Right forelimb (tissue), 1 donor: ENCODE measurements at places on chromosomes 2 and 18.

DNA sequence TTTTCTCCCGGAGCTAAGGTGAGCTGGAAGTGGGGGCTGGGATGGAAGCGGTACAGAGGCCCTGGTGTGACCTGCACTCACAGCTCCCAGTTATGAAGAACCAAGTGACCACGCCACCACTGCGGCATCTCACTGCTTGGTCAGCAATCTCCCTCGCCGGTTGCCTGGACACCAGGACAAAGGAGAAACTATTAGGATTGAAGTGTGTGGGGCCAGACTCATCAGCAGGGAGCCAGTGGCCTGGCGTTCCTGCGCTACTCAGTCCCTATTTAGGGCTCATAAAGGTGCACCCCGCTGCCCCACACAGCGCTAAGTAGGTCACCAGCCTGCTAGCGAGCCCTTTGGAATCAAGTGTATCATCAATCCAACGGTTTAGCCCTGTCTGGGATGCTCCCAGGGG, 82.9 kb downstream of the ZCCHC2 start:
- no peak for DNase-seq

DNA sequence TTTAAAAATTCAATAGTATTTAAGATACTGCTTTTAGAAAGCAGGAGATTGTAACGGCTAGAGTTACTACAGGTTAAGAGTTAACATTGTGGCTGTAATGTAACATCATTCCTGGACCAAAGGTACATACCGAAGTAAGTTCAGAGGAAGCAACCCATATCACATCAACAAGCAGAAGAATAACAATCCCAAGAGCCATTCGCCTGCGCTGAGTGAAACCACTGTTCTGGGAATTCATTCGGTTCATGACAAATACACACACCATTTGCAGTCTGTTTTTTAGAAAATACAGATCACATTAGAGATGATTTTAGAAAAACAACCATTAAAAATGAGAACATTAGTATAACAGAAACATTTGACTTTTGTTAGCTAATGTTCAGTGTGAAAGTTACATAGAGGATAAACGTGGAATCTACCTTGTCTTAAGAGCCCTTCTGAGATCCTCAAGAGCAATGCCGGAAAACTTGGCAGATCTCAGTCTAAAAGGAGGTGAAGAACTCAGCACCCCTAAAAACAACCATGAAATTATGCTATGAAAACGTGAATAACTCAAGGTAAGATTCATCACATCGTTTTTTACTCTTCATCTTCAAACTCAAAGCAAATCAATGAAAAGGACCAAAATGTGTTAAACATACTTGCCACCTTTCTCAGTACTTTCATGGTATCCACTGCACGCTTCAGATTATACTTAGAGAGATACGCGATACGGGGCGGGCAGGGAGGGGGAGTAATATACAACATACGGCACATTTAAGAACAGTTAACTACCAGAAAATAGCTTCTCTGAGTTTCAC, 1.2 kb downstream of the SLC35F5 start:
- DNase-seq: no peak

DNA sequence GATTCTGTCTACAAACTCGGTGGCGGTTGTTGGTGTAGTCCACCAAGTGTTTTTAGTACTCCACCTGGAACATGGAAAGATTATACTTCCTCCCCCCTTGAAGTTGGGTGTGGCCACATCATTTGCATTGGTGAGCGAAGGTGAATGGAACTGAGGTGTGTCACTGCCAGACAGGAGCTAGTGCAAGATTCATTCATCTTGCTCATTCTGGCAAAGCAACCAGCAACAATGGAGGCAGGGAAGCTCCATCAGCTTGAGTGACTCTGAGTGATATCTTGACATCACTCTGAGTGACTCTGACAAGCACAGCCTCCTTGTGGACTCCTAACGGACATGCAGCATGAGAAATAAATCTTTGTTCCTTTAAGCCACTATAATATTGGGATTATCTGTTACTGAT, 54.7 kb upstream of the SLC1A4 start:
- no peak for DNase-seq

DNA sequence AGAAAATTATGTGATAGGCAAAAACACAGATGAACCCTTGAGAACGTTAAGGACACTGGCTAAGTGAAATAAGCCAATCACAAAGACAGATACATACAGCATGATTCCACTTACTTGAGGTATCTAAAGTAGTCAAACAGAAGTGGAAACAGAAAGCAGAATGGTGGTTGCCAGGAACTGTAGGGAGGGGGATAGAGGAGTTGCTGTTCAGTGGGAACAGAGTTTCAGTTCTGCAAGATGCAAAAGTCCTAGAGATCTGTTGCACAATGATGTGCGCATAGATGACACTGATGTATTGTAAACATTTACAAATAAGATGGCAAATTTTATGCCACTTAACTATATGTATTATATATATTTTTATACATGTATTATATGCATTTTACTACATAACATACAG, 59.7 kb downstream of the POLE4 start:
- DNase-seq: no peak

DNA sequence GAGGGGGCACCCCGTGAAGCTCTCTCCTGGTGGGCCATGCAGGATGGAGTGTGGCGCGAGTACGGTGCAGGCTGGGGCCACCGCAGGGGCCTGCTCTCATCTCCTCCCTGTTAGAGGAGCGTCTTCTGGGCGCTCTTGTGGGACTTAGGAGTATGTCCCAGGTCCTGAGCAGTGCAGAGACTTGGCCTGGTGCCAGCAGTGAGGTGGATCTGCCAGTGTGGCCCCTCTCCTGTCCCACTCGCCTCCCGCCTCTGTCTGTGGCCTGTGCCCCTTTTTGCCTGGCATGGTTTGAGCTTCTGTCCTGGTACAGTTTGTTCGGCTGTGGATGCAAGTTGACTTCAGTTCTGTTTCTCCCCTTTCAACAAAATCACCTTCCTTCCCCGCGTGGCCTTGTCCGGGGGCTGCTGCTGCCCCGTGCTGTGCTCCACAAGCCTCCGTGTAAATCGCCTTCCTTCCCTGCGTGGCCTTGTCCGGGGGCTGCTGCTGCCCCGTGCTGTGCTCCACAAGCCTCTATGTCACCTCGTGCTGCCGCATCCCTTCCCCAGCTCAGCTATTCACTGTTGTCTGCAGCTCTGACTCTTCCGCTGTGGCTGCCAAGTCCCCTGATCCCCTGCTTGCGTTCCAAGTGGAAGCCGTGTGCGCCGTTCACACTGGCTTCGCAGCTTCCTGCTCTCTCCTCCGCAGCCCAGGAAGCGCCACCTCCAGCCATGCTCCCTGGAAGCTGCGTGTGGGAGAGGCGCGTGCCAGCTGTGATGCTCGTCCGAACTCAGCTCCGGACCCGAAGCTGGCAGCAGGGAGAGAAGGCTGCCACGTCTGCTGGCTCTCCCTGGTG, 13.7 kb downstream of the LDLRAD4 start:
- DNase-seq: peak; percentile 52

GRCh38 chr2:65813631-65814173, 381.3 kb upstream of the SPRED2 start:
- no peak for DNase-seq

DNA sequence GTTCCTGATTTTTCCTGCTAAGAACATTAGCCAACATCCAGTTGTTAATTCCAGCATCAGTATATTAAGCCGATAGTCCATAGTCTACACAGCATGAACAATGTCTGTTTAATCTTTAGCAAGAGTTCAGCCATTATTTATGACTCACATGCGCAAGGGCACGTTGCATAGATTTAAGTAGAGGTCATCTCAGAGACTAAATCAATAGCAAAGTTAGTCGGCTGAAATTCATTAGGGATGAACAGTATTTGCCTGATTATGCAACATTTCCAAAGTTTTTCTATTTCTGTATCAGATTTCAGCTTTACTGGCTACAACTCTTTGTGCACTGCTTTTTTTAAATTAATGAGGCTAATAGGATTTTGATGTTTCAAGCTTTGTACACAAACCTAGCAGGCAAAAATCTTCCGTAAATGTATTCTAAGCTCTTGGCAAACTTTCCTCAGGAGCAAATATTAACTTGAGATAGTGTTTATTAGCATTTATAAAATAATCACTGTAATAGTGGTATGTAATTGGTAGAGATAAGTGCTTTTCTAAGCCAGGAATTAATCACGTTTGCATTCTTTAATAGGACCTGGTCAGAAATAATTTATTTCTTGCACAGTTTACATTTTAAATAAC, 578.7 kb upstream of the ID2 start:
- no peak for DNase-seq

GRCh38 chr2:82814146-82814545, 1644.9 kb downstream of the SUCLG1 start:
- DNase-seq: no peak

DNA sequence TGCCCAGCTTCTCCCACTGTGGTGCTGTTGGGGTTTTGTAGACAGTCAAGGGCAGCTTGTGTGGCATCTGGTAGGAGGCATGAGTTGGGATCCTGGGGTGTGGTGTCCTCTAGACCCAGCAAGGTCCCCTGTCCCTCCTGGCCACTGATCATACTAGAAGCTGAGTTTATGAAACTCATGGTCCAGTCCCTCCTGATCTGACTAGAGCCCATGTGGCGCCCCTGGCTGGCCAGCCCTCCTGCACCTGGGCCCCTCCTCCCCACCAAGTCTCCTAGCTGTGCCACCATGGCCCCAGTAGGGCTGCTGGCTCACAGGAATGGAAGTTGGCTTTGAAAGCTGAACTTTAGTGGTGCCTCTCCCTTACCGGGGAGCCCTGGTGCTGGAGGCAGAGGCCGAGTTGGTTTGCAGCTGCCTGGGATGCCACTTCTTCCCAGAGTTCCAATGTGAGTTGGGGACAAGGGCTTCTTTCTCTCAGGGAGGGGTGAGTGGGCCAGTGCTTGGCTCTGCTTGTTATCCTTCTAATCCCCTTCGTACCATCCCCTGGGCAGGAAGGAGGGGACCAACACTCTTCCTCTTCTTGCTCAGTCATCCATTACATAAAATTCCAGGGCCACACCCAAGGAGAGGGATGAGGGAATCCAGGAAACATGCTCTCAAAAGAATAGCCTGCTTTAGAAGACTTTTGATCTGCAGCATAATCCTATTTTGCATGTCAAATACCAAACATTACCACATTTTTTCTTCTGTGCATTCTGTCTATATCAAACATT, 37.5 kb upstream of the HAAO start:
- no peak for DNase-seq

DNA sequence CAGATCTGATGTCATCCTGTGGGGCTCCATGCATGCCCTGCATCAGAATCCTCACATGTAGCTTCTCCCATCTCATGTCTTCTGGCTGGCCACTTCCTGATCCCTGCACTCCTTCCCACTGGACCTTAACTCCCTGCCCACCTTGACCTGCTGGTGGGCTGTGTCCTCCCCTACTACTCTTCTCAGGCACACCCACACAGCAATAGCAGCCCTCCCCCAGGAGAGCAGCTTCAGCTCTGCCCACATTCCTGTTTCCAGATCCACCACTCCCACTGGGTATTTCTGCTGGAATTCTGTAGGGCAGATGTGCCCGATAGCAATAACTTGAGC, 137.0 kb upstream of the HS6ST1 start:
- peak; percentile 25 for DNase-seq

GRCh38 chr2:234405462-234405861, 91.4 kb downstream of the ARL4C start:
- no peak for DNase-seq

DNA sequence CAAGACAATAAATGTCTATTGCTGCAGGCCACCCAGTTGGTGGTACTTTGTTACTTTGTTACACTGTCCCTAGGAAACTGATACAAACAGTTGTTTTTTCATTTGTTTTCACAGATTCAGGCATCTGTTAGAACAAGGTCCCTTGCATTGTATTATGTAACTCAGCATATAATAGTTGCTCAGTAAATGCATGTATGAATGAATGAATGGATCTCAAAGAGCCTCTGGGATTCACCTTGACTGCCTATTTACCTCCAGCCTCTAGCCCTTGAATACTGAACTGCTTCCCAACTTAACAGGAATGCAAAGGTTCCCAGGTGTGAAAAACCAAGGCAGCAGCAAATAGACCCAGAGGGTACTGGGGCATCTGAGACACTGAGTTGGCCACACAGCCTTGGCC, 27.4 kb upstream of the NEB start:
- no peak for DNase-seq

GRCh38 chr18:3460823-3461398, 10.9 kb downstream of the TGIF1 start:
- DNase-seq: no peak

- no peak for DNase-seq
Measured at GRCh38 chr2:6973895-6974545, 56.8 kb downstream of the RNF144A start.

DNA sequence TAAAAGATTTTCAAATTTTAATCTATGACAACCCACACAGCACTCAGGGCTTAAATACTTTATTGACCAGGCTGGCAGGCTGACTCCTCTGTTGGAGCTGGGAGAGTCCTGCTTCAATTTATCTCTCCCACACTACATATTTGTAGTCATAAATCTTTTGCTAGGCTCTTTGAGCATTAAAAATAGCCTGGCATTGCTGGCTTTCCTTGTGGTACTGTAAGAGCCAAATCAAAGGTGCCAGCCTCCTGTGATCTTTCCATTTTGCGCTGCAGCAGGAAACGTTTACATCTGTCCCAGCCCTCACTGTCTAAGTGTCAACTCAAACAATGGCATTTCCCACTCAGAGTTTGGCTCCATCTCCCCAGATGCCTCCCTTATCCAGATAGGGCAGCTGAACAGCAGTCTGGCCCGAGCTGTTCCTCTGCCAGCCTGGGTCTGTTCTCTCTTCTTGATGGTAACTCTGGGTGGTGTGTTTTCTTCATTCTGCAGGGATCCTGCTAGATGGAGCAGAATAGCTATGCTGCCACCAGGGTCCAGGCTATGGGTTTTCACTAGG, 62.1 kb downstream of the LRRTM1 start:
- DNase-seq: no peak

DNA sequence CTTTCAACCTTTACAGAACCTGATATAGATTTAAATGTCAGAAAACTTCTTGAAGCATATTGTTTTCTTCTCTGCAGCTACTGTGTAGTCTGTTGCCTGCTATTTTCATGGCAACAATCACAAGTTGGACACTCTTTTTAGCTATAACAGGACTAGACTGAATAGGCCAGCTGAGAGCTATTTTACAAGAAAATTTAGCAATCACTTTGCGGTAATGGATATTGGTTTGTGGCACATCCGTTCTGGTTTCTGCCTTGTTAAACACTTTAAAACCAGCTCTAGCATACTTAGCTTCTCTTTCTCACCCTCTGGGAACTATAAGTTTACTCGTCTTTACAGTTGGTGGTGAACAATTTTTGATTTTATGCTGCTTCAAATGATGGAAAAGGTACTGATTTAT, 125.7 kb downstream of the MAP2 start:
- no peak for DNase-seq

DNA sequence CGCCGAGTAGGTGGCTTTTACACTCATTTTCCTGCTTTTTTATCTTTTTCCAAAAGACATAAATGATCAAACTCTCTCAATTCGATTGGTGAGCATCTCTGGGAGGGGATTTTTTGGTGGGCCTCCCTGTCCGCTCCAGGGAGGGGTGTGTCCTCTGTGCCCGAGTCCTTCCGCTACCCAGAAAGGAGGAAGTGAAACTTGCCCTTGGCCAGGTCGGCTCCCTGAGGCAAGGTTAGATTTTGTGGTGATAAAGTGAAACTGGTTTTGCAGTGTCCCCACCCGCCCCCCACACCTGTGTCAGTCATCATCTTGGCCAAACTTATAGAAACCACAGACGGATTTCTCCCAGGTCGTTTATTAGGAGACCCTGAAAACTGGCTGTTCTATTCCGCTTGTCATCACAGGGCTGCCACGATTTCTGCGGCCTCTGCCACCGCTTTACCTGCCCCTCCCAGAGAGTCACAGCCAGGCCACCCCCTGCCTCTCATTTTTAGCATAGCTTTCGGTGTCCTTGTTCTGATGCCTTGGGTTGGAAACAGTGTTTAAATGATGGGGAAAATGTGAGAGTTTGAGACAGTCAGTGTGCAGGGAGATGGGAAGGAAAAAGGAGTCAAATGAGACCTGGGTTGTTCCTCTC, 93.6 kb downstream of the SH3BP4 start:
- no peak for DNase-seq

GRCh38 chr2:176682278-176682677, 413.0 kb downstream of the MTX2 start:
- DNase-seq: no peak
